Stimulated activated CD4-positive, alpha-beta T cell treated with anti-CD3 and anti-CD28 coated beads, Interleukin-2, amount 100 ng/mL, for 48 hours (primary cell): ENCODE measurements at places on chromosomes 1 and 21.

DNA sequence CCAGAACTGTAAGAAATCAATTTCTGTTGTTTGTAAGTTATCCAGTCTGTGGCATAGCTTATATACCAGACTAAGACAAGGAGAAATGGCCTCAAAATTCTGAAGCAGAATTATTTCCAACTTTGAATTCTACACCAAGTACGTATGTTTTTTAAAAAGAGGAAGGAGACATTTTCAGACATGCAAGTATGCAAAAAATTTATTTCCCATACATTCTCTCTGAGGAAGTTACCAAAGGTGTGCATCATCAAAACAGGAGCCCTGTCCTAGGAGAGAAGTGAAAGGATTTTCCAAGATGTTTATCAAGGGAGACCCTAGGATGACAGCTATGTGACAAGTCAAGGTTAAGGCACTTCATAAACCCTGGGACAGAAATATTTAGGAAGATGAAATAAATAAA lies 49.3 kb upstream of the RABGAP1L start:
- DNase-seq, result no peak

- DNase-seq, result no peak
Observed at GRCh38 chr21:24995216-24995615, 612.1 kb downstream of the MRPL39 start.

DNA sequence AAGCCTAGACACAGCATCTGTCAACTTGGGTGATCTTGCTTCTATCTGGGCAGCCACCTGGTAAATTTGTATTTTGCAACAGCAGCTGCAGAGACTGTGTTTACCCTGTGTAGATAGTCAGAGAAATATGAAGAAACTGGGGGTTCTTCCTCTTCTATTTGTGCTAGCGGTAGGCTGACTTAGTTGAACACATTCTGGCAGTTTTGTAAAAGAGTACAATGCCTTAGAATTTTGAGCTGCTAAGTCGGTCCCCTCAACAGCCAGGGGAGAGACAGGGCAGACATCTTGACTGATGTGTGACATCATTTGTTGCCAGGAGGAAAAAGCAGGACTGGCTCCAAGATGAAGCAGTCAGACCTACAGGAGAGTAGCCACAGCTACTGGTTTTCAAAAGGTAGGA lies 53.7 kb downstream of the KCNJ6 start:
- DNase-seq, result no peak

DNA sequence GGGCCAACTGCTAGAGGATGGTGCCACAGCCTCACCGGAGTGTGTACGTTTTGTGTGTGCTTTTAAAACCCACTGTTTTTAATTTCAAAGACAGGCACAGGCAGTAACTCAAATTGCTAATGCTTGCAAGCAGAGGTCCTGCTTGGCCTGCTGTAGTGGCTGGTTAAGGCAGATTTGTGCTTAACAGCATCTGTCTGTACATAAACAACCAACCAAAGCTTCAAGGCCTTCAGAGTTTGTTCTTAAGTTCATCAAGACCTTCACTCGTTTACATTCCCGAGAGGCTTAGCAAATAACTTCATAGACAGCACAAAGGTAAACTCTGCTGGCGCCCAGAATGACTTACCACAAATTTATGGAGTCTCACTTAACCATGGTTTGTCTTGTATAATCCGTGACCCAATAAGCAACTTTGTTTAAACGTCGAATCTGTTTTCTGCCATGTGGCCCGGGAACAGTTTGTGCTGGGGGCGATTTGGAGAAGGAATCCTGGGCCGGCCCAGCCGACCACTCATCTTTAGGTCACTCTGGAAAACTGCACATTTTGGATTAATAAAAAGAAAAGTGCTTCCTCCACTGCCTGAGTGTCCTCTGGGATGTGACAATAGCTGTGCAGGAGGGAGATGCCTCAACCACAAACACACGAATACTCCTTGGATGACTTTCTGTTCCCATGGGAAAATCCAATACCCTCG lies 58.1 kb downstream of the CAPZB start:
- no peak for DNase-seq

GRCh38 chr1:87673309-87673708 lies 344.6 kb downstream of the LMO4 start:
- no peak for DNase-seq

- DNase-seq, result no peak
Observed at GRCh38 chr1:16986962-16987361, 6.5 kb upstream of the MFAP2 start.

DNA sequence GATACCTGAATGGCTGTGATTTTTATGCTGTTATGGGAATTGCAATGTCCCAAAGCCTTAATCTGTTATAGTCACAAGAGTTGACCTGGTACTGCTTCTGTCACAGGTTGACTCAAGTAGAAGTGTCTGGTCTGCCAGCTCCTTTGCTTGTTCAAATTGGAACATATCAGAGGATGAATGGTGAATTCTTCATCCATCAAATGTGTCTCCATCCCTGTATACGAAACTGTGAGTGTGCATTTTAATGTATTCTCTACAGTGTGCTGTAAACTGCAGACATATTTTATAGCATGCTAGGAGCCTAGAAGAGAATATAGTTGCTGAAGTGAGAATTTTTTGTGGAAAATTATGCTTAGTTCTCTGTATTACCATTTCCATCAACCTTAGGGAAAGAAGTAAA lies 608.4 kb downstream of the AMY1C start:
- no peak for DNase-seq

- DNase-seq, result no peak
Observed at GRCh38 chr1:43509007-43509739, 21.5 kb upstream of the PTPRF start.

DNA sequence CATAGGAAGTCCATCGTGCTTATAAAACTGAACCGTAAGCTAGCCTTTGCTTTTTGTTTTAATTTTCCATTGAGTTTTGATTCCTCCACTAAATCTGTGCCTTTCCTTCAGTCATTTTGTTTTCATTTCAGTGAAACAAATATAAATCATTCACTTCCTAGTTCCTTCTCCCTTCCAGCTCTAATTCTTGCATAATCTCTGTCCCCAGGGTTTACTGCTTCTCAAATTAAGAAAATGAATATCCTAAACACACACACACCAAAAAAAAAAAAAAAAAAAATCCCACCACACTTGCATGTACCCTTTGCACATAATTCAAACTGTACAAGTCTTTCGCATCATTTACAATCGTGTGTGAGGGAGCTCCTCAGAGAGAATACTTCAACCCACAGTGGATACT lies 6.8 kb downstream of the KCNH1 start:
- no peak for DNase-seq

DNA sequence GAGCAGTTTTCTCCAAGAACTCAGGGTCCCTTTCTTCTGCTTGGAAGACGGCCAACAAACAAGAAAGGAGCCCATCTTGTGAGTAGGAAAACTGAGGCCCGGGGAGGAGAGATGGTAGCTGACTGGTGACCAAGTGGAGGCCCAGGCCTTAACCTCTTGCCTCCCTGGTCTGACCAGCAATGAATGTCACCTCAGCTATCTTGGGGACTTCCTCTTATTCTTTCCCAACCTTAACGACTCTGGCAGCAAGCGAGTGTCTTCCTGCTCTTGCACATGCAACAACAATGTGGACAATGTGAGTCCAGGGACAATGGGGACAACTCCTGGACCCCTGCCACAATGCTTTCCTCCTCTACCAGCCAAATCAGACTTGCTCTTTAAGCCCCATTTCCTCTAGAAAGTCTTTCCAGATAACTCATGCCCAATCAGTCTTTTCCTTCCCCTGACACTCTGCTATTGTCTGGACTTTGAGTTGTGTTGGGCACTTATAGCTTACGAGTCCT lies 12.6 kb downstream of the HSPG2 start:
- DNase-seq, result no peak

DNA sequence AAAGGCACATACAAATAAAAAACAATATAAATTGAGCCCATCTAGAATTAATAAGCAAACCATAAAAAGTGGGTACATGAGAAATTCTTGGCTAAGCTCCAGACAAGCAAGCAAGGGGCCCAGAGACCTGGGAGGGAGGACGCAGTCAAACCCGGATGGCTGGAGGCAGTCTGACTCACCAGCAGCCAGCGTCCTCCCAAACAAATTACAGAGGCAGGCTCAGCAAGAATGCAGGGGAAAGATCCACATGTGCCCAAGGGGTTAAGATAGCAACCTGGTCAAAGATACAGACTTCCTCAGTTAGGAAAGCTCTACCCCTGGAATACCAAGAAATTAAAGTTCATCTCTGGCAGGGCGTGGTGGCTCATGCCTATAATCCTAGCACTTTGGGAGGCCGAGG lies 7.4 kb upstream of the TIAM1 start:
- no peak for DNase-seq

DNA sequence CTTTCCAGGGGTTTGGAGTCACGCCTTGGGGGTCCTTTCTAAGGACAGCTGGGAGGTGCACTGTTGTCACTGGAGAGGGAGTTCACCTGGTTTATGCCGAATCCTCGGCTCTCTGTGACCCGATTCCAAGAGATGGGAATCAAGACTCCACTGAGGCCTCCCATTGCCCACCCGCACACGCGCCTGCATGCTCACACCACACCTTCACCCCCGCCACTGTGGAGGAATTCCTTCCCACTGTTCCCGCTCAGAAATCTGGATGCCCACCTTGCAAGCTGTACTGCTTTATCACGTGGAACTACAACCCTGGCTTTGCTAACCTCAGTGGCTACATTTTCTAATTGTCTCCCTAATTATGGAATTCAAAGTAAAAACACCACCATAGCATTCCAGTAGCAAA lies 29.2 kb downstream of the PGBD5 start:
- no peak for DNase-seq

DNA sequence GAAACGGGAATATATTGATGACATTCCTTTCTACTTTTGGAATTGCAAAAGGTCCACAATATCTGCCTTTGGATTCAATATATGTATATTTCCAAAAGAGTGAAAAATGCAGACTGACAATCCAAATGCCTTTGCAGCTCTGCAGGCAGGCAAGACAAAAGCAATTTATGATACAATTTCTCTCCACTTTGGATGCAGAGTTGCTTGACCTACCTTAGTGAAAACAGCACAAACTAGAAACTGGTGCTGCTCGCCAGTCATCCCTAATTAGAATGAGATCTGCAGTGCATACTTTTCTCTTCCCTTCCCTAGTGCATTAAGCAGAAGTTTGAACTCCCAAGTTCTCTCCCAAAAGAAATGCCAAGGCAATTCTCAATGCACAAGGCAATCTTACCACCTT lies 56.8 kb downstream of the KIAA0319L start:
- DNase-seq, result no peak

DNA sequence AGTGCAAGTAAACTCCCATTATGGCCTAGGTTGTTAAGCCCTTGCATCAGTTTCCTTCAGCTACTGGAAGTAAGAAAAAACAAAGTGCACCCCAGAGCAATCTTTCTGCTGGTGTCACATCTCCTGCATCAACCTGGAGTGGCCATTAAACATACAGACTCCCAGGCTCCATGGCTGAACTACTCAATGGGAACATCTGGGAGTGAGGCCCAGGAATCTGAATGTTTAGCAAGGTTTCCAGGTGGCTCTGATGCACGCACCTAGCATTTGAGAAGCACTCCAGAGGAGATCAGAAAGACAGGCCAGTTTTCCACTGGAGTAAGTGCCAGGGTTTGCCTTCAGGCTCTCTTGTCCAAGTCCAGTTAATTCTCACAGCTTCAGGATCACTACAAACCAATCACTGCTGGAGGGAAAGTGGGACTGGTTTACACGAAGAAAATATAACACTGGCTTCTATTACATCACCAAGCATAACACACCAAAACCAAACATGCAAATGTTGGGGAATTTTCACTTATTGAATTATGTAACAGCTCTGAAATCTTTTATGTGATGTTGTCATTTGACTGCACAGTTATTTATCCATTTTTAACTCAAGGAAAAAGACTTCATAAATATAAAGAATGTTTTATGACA lies 22.3 kb upstream of the ABCA4 start:
- DNase-seq, result no peak

DNA sequence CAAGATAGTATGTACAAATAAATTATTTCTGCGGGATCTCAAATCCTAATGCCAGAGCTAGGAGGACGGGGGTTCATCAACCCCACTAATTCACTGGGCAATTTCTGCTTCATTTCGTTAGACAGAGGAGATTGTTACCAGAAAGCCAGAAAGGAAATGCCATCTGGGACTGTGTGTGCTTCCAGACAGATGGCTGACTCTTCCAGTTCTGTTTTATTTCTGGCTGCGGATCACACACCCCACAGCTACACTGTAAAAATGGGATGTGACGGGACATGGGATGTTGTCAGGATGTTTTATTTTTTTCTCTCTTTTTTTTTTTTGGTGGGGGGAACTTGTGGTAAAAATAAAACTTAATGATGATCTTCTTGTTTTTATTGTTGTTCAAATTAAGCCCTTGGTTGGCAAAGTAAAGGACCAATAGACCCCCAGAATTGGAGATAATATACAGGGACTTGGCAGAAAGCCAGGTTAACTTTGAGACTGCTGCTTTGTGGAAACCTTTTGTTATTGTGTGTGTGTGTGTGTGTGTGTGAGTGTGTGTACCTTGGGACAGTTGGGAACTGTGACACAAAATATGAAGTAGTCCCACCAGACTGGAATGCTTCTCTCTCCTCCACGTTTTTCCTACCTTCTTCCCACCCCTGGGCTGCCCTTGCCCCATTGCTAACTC lies 114.5 kb downstream of the NUF2 start:
- no peak for DNase-seq

- no peak for DNase-seq
Observed at GRCh38 chr1:86502721-86503405, 34.1 kb downstream of the CLCA1 start.

DNA sequence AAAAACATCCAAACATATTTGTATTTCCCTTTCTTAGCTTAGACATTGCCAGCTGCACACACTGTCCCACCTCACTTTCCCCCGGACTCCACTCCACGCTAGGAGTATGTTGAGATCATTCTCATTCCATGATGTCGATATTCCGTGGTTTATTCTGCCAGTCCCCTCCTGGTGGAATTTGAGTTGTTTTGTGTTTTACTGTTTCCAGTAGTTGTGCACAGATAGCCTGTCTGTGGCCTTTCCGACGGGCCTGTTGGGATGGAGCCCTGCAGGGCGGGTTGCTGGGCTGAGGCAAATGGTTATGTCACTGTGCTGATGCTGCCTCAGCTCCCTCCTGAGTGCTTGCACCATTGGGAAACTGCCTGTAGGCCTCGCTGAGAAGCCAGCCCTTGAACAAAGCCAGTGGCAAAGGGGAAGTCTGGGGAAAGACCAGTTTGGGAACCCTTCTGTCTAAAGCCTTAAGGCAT lies 12.8 kb downstream of the TRAPPC10 start:
- DNase-seq, result no peak

- DNase-seq, result no peak
Observed at GRCh38 chr1:108611984-108612383, 48.9 kb downstream of the HENMT1 start.

DNA sequence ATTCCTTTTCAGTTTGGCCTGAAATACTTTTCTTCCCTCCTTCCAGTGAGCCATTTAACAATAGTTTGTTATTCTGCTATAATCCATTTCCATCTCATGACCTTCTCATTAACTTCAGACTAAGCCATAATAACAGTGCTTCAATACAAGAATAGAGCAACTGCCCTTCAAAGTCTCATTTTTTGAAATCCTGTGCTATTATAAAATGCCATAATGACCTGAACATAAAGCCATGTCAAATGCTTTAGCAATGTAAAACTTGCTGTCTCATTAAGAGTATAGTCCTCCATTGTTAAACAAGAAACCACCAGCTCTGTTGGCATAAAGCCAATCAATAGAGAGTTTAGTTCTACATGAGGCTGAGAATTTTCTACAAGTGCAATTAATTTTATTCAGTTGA lies 9.6 kb upstream of the PIGK start:
- no peak for DNase-seq
